ENCODE measurements at places on chromosomes 2 and 18.
A peak's percentile ranks its signal among the peaks of the same experiment; 100 is the strongest.

DNA sequence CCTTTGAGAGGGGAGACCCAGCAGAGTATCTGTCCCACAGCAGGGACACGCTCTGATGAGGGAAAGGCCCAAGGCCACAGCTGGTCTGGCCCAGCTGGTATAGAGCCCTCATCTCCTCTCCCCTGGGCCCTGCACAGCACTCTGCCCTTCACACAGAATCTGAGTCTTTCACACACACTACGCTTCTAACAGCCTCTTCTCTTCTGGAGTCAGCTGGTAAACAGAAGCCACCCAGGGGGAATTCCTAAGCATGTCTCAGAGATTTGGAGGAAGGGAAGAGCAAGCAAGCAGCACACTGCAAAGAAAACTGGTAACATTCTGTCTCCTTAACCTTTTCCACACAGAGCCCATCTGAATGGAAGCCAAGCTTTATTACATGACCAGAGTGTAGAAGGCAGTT is 121.1 kb upstream of the ACAA2 start:
- DNase-seq = no peak

- DNase-seq = peak; percentile 92
Measured at GRCh38 chr18:35497370-35498197, at the start of gene INO80C. TSS of gene INO80C (minus strand) at chr18:35497960. CDS start at chr18:35497874, 86 bp downstream.

DNA sequence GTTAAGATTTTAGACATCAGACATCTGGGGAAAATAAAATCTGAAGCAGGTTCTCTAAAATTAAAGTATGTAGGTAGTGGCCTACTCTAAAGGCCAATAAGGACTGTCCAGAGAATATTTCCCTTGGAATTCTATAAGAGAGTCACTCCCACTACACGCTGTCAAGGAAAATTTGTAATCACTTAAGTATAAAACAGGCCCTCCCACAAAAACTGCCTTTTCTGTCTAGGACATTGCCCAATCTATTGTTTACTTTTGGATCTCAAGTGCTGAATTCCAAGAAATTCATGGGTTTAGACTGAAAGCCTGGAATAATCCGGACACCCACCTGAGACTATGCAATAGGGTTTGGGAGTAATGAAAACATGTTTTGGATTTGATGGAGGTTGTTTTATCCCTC is 1.7 kb upstream of the SRBD1 start:
- no peak for DNase-seq

- DNase-seq = no peak
Measured at GRCh38 chr2:208371634-208371935, 35.0 kb upstream of the PTH2R start.

DNA sequence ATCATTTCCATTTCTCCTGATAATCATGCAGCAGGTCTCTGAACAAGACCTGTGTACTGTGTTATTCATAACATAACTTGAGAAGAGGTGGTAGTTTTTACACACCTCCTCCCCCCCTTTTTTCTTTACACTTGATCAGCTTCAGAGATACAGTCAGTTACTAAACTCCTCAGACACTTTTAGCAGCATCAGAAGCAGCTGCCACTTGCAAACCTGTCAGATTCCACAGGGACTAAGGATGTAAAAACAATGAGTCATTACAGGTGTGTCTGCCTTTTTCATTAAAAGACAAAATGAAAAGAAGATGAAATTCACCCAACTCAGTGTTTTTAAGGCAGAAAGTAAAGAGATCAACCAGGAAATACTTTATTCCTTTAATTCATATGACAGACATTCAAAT is 254.0 kb downstream of the NRXN1 start:
- DNase-seq = no peak

DNA sequence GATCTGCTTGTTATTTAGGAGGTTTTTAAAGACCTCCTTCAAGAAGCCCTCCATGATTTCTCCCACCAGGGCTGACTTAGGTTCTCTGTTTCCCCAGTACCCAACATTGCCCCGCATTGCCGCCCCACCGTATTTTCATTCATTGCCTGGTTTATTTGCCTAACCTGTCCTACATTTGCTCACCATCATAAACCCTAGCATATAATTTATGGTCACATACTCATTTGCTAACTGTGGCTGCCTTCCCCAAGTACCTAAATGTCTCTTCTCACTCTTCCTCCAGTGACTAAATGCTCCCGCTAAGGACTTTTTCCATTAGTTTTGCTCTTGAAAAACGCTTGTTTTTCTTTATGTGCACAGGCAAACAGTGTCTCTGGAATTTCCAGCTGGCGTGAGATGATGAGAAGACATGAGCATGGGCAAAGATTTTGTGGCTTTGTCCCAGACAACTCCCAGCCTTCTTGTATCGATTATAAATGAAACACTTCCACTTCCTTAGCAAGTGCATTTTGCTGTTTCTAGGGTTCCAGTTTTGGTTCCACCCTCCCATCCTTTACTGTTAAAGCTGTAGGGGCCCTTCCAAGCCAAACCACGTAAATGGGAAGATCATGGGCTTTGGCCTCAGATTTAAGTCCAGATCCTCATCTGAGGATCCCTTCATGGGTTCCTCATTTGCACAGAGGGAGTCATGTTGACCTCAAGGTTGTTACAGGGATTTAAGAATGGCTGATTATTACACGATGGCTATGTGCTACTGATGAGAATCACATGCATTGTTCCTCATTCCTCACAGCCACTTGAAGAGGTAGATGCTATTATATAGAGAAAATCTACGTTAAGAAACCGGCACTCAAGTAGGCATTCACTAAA is 21.0 kb upstream of the ARMC9 start:
- no peak for DNase-seq

- no peak for DNase-seq
Measured at GRCh38 chr2:133812826-133813617, 244.8 kb upstream of the NCKAP5 start.

- DNase-seq = no peak
Measured at GRCh38 chr2:227031379-227031778, 132.6 kb downstream of the COL4A4 start.

GRCh38 chr2:160614391-160614790 is 120.8 kb upstream of the RBMS1 start:
- no peak for DNase-seq

DNA sequence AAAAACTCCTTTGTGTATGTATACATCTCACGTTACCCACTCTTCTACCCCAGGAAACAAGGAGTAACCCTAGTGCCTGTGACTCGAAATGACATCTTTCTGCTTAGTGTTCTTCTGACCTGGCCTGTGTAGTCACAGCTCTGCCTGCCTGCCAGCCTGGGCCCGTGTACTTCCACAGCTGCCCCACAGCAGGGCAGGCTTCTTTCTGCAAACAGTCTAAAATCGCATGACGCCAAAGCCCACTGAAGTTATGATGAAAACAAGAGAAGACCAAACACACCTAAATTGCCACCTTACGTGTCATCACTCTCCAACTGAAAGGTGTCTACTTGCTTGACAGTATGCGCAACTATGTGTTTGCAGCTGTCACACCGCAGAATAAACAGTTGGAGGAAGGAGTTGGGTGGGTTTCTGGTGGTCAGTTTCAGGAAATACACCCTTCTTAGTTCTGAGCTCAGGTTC is 1.5 kb downstream of the GAREM1 start:
- no peak for DNase-seq

DNA sequence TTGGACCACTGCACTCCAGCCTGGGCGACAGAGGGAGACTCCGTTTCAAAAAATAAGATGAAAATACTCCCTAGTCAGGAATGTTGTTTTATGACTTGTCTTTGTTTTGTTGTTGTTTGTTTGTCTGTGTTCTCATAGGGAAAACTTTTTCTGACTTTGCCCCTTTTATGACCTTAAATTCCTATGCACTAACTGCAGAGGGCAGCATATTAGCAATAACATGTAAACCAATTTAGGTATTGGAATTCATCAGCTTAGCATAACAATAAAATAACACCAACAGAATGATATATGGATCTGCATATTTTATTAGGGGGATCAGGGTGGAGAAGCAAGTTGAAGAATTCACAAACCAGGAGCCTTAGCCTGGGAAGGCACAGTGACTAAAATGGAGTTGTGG is 631.5 kb downstream of the SUCLG1 start:
- DNase-seq = no peak

- DNase-seq = no peak
Measured at GRCh38 chr2:20619624-20620024, 31.3 kb downstream of the HS1BP3 start.

DNA sequence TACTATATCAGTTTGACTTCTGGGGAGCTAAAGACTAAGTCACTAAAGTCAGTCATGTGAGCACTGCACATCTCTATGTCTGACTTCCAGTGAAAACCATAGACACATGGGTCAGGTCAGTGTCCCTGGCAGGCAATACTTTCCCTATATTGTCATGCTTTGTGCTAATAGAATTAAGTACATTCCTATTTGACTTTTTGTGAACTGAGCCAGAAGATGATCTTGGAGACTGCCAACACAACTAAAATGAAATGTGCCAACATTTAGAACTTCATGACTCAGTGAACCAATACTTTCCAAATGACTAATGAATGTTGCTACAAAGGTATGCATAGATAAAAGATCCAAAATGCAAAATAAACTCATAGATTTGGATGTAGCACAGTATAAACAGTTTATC is 820.8 kb upstream of the FAM98A start:
- no peak for DNase-seq

GRCh38 chr2:150581717-150582472 is 94.4 kb upstream of the RND3 start:
- no peak for DNase-seq

DNA sequence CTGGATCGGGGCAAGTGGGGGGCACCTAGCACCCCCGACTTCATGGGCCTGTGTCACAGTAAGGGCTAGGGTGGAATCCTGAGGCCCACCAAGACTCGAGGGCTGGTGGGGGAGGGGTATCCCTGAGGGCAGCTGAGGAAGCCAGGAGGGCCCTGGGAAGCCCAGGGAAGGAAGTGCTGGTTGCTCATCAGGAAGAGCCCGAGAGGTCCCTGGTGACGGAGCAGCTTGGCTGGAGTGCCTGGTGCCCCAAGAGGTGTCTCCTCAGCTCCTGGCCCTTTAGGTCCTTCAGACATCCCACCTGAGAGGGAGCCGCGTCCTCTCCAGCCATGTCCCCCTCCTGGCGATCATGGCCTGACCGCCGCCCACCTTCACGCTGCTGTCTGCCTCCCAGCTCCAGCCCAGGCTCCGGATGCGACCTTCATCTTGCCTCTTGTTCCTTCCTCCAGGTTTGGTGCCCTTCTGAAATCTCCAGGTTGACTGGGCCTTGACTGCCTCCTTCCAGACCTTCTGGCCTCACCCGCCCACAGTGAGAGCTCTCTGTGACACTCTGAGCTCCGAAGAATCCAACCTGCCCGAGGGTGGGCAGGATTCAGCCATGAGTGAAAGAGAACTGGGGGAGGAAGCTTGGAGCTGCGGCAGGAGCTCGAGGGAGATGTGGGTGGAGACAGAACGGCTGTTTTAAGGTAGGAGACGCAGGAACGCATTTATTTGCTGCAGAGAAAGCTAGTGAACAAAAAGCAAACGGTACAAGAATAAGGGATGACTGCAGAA is 42.7 kb upstream of the SEMA4C start:
- DNase-seq = no peak

DNA sequence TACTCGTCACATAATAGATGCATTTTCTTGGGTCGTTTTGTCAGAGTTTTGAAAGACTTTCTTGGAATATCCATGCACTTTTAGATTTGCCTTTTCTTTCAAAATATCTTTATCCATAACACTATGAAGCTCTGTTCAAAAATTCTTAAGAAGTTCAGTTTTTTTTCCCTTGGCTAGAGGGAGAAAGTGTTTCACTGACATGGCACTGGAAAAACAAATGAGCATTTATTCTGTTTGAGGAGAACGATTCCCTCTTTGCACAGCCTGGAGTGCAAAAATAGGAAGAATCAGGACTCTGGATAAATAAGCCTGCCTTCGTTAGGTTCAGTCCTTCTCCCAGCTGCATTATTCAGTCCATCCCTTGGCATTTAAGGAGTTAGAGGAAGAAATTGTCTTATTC is 91.0 kb upstream of the RPE start:
- no peak for DNase-seq

DNA sequence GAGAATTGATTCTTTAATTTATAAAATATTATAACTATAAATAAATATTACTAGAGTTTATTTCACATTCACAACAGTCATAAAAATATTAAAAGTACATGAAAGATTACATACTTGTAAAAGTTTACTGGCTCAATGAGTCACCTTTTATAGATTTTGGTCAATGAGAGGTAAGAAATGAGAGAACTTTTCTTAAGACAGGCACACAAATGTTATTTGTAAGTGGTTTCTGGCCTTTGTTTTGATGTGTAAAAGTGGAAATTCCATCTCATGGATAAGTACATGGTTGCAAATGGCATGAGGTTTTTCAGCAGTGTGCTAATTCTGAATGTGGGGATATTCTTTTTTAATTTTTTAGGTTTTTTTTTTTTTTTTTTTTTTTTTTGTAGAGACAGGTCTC is 63.8 kb downstream of the TTC27 start:
- no peak for DNase-seq

DNA sequence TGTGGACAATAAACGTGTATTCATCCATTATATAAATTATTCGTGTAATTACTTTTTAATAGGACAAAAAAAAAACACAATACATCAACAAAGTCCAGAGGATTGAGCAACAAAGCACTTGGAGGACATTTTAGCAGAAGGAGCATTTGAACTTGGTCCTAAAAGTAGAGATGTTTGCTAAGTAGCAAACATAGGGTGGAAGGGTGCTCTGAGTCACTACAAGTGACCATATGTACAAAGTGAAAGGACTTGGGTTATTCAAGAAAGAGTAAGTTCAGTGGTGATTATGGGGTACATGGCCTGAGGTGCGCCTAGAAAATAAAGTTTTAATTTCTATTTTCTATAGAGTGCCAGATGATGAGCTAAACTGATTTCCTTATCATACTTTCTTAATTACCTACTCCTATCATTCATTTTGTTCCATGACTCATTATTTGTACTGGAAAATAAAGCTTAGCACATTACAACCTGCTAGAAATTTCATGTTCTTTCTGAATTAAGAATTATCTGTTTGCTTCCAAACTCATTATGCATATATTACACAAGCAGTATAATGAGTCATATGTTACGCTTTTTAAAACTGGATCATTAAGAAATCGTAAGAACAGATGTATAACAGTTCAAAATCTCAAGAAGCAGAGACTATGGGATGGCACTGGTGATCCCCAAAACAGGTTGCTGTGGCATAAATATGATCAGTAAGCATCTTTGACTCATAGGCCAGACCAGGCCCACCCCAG is 13.1 kb upstream of the PPP1R1C start:
- no peak for DNase-seq

DNA sequence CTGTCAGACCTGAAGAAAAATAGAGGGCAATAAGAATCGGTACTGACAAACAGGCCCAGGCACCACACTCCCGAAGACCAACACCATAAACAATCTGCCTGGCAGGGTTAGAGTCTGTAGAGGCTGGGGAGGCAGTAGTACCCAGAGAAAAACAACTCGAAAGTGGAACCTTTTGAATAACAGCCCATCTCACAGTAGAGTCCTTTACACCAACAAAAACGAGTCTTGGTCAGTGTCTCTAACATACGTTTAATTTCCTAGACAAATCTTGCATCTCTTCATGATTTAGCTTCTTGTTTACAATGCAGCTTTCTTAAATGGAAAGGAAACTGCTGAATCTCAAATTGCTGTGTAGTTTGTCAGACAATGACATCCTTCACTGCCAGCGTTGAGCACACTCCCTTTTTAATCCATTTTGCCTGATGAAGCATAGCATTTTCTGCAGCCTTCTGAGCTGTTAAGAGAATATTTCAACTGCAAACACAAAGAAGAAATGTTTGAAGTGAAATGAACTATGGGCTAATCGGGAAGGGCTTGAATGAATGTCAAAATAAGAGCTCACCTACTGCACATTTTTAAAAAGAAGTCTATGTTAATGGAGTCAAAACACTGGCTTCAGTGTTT is 73.1 kb upstream of the DSG1 start:
- no peak for DNase-seq

- no peak for DNase-seq
Measured at GRCh38 chr18:58241026-58241679, 197.1 kb downstream of the NEDD4L start.
